Large intestine (tissue), 12 donors: ENCODE measurements at places on chromosomes 5 and 9.

DNA sequence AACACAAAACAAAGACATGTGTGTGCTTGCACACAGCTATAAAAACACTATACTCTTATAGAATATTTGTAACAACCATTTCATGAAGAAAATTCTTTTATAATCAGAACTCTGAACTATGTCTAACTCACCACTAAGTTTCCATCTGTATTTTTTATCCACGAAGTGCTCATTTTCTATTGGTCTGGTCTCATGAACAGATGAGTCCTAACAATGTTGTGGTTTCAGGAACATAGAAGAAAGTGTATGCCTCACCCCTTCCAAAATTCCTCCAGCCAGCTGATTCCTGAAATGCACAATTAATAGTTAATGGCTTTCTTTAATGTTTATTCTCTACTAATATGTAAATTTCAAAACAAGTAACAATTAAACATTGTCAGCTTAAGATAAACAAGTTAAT is 325.3 kb upstream of the GRAMD2B start:
- DNase-seq = no peak

DNA sequence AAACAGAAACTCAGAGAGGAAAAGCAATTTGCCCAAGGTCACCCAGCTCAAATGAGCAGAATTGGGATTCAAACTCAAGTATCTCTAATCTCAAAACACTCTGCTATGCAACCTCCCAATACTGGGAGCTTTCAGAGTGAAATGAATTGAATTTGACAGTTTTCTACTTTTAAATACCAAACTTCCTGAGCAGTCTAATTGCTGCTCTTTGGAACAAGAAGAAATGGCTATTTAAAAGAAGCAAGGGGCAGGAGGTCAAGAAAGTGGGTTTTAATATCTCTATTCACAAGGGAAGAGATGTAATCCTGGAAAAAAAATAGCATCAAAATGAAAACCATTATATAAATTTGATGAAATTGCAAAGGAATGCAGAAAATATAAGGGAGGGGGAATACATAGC is 142.6 kb downstream of the INSYN2B start:
- no peak for DNase-seq

GRCh38 chr5:173920866-173921555 is 32.9 kb downstream of the CPEB4 start:
- no peak for DNase-seq

DNA sequence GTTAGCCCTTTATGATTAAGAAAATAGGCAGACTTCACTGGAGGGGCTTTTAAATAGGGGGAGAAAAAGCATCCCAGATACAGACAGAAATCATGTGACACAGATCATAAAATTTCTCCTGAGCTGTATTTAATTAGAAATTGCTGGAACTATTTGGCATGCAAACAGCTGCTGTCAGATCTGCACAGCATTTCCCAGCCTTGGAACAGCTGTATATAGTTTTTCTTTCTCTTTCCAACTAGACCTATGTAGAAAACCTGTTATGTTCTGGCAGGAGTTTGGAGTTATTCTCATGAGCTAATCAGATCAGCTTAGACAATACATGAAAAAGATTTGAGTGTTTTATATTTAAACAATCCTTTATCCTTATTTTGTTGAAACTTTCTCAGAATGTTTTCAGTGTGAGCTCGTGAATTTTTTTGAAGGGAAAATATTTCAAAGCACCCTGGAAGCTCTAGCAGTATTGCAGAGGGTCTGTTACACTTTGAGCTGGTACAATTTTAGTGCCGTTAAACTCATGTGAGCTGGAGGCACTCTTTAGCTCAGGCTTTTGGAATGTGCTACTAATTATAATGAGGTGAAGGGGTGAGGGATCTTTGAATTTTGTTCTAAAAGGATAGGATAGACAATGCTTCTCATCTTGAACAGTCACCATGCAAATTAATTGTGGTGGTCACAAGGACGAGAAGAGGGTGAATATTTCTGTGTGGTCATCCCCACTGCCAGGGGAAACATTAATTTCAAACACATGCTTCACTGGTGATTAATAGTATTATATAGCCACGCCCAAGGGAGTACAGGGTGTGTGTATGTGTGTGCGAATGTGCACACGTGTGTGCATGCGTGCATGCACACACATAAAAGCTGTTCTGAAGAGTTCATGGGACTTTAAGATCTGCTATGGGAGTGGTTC is 239.4 kb upstream of the FBXL7 start:
- DNase-seq = no peak
